Right cardiac atrium (tissue), 5 donors: ENCODE measurements at places on chromosomes 2 and 18. TPM values are rescaled to one million over a fixed set of nuclear protein-coding genes. Genes with fewer than 3 reads are reported as not detected.

Gene MYO7B
- 0.81 TPM for polyA plus RNA-seq

- DNase-seq: no peak
These were observed 2.4 kb upstream of the SATB2 start for GRCh38 chr2:199460101-199460671.

GRCh38 chr2:48161628-48162027 is 255.3 kb upstream of the FBXO11 start:
- DNase-seq: no peak

GRCh38 chr2:55141572-55142413 is 90.3 kb downstream of the CLHC1 start:
- no peak for DNase-seq

Gene SATB2
- polyA plus RNA-seq: 0.75 TPM

DNA sequence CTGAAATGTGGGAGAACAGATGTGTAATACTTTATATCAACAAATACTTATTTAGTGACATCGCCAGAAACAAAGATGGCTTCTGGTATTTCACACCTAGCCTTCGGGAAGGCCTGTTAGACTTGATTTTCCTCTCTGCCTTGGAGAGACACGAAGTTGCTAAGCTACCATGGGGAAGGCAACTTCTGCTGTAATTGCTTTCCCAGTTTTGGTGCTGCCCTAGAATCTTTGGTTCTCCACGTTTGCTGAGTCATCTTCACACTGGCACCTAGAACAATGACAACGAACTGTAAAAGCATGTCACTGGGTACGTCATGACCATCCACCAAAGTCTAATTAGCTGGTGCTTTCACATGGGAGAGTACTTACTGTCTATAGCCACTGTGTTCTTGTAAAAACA is 58.7 kb upstream of the ACTR3 start:
- DNase-seq: no peak

Gene GALR1
- 0.02 TPM for polyA plus RNA-seq

GRCh38 chr18:2923464-2923863 is 76.7 kb downstream of the EMILIN2 start:
- DNase-seq: no peak

Gene DLGAP1
- polyA plus RNA-seq: 0.11 TPM

Gene PAIP2B
- polyA plus RNA-seq: 14.2 TPM

Gene FIGN
- polyA plus RNA-seq: 2.7 TPM

- DNase-seq: no peak
These were observed 9.0 kb downstream of the CNOT9 start for GRCh38 chr2:218577482-218578220.

Gene LINC00305
- polyA plus RNA-seq: not detected

GRCh38 chr18:23588836-23589560 is 2.7 kb upstream of the NPC1 start:
- no peak for DNase-seq

- DNase-seq: no peak
These were observed 64.1 kb upstream of the CNGA3 start for GRCh38 chr2:98282109-98282508.

DNA sequence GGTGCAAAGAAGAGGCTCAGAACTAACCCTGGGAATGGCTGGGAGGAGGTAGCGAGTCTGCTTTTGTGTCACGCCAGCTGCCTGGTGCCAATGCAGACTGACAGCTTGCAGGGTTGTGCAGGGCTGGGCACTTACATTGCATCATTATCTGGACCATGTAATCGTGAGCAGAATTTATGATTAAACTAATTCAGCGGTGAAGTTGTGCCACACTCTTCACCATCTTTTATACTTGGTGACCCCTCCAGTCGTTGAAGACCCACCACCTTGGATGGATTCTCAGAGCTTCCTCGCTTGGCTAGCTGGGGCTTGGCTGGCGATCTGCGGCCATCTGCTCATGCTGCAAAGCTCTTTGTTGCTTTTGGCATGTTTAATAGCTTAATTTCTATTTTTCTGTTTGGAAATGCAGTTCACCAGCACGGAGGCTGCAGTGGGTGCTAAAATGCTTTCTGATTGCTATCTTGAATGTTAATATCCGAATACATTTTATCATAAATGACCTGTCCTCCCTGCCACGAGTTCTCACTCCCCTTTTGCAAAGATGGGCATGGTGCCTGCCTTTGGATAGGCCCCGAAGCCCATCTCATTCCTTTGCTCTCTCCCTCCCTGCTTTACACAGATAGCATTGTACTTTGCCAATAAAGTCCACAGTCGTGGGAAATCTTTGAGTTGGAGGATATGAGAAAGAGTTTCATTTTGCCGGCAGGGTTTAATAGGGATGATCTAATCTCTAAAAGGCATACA is 188.2 kb downstream of the PRKCE start:
- peak; percentile 79 for DNase-seq

DNA sequence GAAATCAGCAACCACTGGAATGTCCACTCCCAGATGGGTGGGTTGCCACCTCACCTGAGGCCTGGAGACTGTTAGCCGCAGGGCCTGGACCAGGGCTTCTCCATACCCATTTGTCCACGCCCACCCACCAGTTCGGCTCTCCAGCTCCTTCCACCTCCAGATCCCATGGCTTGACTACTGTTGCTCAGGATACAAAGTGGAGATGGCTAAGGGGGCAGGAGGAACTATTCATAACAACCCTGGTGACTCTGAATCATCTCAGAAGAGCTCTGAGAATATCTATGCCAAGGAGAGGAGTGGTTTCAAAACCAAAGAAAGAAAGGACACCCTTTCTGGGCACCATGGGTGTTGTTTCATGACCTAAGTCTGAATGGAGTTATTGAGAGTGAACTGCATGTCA is 145.8 kb downstream of the LAMA3 start:
- no peak for DNase-seq

- no peak for DNase-seq
These were observed 92.0 kb downstream of the GAREM1 start for GRCh38 chr18:32378705-32379104.

- DNase-seq: no peak
These were observed 625.5 kb downstream of the ARHGAP15 start for GRCh38 chr2:143754742-143755141.

DNA sequence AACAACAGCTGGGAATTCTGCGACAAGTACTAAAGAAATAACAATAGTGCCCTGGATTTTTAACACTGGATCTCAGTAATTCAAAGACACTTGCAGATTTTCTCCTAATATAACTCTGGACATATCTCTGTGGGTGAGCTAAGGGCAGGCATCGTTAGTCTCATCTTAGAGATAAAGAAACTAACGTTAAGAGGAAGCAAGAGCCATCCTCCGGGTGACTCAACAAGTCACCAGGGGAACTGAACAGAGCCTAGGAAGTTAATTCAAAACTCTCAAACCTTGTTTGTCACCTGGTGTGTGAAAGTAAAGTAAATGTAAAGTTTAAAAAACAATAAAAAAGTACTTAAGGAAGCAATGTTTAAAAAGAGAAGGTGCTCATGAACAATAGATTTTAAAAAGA is 41.6 kb upstream of the NRP2 start:
- no peak for DNase-seq

Gene DOCK10
- 0.86 TPM for polyA plus RNA-seq

- peak; percentile 70 for DNase-seq
These were observed 232.3 kb downstream of the KLHL29 start for GRCh38 chr2:23617167-23617810.

Gene CAPN13
- polyA plus RNA-seq: not detected

DNA sequence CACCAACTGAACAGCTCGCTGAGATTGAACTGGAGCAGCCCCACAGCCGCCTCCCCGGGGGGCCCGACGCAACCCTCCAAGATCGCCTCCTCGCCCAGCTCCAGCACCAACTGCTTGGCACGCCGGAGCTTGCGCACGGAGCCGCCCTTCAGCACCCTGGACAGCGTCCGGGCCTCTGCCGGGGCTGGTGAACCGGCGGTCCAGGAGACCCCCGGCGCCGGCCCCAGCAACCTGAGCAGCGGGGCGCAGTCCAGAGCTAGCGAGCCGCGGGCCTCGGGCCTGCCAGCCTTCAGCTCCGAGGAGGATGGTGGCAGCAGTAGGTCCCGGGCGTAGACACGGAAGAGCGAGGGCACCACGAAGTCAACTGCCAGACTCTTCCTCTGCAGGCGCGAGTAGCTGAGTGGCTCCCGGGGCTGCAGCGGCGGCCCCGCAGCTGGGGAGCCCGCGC is 1.2 kb downstream of the ALK start:
- DNase-seq: peak; percentile 69

Gene DSEL
- 1.5 TPM for polyA plus RNA-seq

- no peak for DNase-seq
These were observed 107.7 kb upstream of the RAB27B start for GRCh38 chr18:54720620-54721019.

DNA sequence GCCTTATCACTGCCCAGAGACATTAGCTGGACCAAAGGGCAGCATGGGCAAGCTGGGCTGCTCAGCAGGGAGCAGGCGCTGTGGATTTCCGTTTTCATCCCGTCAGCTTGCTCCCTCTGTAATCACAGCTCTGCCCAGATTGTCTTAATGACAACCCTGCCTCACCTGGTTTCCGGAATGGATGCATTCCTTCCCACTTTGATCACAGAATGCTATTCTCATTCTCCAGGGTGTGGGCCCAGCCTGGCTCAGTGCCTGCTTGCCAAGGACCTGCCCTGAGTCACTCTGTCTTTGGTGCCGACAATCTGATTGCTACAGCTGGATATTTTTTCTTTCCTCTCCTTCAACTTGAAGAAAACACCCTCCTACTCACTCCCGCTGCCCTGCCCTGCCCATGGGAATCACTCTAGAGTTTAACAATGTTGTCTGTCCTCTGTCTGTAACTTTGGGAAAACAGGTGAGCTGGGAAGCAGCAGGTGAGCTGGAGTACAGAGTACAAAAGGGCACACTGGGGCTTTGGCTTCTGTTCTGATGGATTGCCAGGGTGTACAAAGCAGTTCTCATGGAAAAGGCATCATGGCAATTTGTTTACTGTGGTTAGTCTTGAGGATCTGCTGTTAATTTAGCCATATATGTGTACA is 27.2 kb upstream of the FAM136A start:
- no peak for DNase-seq
